ENCODE measurements at places on chromosomes 5 and 9.

DNA sequence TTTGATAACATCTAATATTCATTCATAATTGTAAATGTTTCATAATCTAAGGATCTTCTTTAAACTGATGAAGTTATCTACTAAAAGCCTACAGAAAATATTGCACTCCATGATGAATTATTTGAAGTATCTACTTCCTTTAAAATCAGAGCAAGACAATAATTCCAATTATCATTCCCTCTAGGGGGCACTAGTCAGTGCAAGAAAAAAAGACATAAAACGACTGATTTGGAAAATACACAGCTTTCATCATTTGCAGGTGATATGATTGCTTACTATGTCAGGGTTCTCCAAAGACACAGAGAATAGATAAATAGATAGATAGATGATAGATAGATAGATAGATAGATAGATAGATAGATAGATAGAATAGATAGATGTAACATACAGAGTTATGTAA is 13.5 kb upstream of the GRM6 start:
- DNase-seq: no peak

DNA sequence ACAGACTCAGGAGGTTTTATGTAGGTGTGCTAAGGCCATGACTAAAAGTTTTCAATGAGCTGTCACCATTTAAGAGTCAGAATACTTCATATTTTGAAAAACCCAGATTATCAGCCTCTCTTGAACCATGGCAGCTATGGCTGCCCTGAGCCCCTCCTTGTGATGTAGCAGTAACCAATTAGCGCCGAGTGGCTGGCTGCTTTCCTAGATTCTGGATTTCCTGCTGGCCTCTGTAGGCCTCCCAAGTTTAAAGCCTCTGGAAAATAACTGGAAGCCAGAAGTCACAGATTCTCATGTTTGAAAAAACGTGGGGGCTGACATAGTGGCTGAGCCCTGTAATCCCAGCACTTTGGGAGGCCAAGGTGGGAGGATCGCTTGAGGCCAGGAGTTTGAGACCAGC is 25.5 kb downstream of the DAB2IP start:
- no peak for DNase-seq

- no peak for DNase-seq
Measured at GRCh38 chr5:147887026-147887627, 8.6 kb downstream of the SCGB3A2 start.

DNA sequence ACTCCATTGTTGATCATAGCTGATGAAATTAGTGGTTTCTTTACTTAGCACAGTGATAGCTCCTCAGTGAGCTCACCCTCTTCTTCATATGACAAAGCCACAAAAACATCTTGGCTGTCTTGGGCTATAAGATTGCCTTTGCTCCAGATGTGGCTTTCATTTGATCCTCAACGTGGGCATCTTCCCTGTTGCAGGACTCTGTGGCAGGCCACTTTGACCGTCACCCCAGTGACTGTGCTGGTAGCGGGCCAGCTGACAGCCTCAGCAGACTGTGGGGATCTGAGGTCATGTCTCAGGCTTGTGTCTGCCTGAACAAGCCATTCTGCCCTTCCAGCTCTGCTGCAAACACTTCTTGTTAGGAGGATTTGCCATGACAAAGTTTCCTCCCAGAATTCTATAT is 422.2 kb downstream of the NR2F1-AS1 start:
- DNase-seq: no peak

- DNase-seq: no peak
Measured at GRCh38 chr9:89461265-89461664, 36.6 kb downstream of the SEMA4D start.

DNA sequence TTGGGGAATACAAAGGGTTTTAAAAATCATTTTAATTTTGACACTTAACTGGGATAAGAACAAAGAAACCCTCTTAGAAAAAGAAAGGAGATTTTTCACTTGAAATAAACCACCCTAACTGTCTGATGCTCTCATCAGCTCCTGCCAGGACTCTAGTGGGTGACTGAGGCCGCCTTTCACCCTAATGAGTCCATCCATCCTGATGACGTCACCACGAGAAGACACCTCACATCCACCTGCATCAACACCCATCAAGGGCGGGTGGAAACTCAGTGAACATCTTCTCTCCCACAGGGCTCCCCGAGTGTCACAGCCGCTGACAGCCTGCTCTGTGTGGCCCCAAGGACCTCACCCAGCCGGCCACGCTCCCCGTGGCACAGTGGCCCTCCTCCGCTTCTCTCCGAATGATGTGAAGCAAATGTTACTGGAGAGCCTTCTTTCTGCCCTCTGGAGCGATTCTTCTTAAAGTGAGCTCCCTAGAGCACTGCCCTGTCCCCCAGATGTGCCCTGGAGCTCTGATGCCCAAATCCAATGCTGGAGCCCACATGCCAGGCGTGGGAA is 584.3 kb upstream of the ADAMTS16 start:
- no peak for DNase-seq

- no peak for DNase-seq
Measured at GRCh38 chr5:14172149-14172795, 29.1 kb downstream of the TRIO start.

- no peak for DNase-seq
Measured at GRCh38 chr9:27478322-27478721, 45.8 kb upstream of the IFNK start.

DNA sequence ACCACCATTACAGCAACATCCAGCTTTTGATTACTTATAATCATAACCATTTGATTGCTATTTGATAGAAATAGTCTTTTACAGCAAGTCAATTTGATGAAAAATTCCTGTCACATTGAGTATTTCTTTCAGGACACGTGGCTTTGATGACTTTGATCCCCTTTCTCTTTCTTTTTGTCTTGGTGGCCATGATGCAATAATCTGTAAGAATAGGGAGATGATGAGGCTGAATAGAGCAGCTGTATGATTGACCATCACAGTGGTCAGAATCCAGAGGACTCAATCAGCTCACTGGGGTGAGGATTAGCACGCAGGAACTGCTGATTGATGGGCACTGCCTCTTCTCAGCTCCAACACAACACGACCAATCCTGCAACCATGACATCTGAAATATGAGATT is 262.7 kb downstream of the PARP8 start:
- no peak for DNase-seq

GRCh38 chr9:68947842-68948569 is 65.9 kb downstream of the PRKACG start:
- no peak for DNase-seq

GRCh38 chr5:84480873-84481637 is 96.4 kb upstream of the EDIL3 start:
- no peak for DNase-seq

GRCh38 chr5:169914766-169915165 is 65.5 kb downstream of the INSYN2B start:
- DNase-seq: no peak

DNA sequence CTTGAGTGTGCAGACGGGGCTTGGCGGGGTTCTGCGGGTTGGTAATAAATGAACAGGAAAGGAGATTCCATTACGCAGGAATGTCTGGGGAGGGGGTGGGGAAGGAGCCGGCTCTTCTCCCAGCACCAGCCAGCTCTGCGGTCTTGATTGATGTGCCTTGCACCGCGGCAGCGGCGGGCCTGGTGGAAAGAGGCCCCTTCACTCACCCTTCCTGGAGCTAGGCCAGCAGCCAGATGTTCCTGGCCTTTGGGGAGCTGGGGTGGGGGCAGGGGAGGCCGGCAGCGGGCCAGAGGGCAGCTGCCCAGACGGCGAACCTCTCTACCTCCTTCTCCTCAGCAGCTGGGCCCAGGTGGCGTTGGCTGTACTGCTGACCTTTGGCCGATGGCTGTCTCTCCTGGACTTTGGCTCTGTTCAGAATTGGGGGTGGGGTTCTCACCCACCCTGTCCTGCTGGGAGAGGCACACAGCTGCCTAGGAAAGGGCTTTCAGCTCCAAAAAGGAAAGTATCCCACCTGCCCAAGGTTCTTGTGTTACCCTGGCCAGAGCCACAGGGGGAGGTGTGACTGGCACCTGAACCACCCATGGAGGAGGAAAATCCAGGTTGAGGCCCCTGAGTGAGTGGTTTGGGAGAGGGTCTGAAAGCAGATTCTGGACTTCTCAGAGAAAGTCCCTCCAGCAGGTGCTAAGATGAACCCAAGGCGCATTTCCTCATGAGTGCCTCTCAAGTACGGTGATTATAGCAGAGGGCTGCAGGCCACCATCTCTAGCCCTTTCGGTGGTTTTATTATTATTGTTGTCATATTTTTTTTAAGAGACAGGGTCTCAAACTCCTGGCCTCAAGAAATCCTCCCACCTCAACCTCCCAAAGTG is 58.0 kb upstream of the SYNPO start:
- DNase-seq: no peak

GRCh38 chr5:89560696-89561095 is 677.7 kb upstream of the MEF2C start:
- no peak for DNase-seq

- DNase-seq: no peak
Measured at GRCh38 chr5:17395106-17395880, 102.7 kb upstream of the TAF11L2 start.

DNA sequence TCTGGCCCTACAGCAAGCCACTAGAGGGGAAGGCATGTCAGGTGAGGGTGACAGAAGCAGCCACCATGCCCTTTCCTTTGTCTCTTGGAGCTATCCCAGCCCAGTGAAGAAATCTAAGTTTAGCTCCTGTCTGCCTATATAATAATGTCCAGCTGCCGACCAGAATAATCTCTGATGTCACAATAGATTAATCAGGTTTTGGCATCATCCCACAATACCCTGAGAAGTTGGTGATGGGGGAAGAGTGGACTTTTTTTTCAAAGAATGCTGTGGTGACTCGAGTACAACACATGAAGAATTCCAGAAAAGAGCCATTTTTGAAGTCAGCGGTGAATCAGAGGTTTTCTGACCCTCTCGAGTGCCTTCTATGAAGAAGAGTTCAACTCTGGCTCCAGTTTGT is 1.7 kb upstream of the TSLP start:
- DNase-seq: no peak

GRCh38 chr9:33155393-33155792 is 11.7 kb downstream of the B4GALT1 start:
- DNase-seq: no peak

- DNase-seq: no peak
Measured at GRCh38 chr5:58800861-58801540, 218.1 kb downstream of the RAB3C start.

DNA sequence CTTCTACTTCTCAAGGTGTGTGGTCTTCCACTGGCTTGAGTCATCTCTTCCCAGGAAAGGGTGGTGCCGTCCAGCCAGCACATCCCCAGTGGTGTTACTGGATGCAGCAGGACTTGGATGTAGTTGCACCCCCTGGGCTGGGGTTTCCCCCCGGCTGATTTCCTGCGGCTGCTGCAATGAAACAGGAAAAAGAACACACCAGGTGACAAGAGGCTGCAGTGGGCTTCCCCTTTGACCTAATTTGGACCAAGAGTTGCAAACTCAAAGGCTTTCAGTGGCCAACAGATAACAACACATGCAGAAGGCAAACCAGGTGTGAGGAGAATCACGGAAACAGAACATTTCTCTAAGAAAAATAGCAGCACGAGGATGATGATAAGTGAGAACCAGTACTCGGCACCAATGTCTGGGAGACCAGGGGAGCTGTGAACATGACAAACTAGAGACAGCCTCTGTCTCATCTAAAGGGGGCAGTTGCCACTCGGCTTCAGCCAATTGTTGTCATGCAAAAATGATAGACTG is 83.7 kb downstream of the PDE6A start:
- DNase-seq: no peak

- DNase-seq: no peak
Measured at GRCh38 chr9:136516191-136516654, 29.6 kb downstream of the NOTCH1 start.

- DNase-seq: no peak
Measured at GRCh38 chr5:151293624-151294023, 9.9 kb downstream of the SLC36A3 start.

- DNase-seq: no peak
Measured at GRCh38 chr5:176735383-176736265, 74.7 kb upstream of the UNC5A start.

DNA sequence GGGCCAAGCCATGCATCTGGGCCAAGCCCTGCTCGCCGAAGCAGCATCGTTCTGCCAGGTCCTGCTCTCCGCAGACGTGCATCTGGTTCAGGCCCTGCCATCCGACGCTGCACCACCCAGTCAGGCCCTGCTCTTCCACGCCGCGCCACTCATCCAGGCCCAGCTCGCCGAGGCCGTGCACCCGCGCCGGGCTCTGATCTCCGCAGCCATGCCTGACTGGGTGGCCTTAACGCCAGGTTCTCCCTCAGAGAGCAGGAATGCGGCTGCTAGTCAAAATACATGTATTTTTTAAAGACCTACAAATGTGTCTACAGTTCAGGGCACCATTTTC is 891.1 kb upstream of the CTNND2 start:
- DNase-seq: no peak

DNA sequence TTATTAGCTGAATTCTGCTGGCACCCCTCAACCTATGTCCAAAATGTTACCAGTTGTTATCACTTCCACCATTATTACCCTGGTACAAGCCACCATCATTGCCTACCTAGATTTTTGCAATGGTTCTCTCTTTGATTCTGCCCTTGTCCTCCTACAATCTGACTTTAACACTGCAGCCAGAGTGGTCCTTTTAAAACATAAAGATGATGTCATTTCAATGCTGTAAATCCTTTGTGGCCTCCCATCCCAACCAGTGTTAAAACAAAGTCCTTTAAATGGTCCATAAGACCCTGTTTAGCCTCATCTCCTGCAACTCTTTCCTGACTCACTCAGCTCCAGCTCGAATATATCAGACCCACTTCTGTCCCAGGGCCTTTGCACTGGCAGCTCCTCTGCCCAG is 54.9 kb upstream of the FSTL4 start:
- no peak for DNase-seq

GRCh38 chr9:136310273-136311030 is 6.6 kb upstream of the CCDC187 start:
- DNase-seq: no peak

DNA sequence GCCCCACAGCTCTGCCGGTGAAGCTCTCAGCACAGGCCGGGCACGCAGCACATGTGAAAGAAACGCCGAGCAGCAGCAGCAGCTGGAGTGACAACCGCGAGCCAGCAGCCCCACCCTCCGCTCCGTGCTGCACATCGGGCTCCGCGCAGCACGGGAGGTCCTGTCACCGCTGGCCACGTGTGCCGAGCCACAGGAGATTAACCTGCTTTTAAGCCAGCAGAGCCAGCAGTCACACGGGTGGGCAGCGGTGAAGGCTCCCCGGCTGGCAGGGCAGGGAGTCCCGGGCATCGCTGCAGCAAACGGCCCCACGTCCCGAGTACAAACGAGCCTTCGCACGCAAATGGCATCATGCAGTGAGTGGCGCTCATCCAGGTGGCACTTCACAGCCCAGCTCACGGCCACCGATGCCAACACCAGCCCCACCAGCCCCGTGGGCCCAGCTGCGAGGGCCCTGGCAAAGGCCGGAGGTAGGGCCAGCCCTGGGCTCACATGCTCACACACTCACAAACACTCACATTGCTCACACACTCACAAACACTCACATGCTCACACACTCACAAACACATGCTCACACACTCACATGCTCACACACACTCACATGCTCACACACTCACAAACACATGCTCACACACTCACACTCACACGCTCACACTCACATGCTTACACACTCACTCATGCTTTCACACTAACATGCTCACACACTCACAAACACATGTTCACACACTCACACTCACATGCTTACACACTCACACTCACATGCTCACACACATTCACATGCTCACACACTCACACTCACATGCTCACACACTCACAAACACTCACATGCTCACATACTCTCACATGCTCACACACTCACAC is 11.1 kb downstream of the CCDC187 start:
- DNase-seq: no peak
